ENCODE measurements at places on chromosomes 1 and 21. TPM values are rescaled to one million over a fixed set of nuclear protein-coding genes. Genes with fewer than 3 reads are reported as not detected.

TRIM46 gene
- 3.3 TPM for total RNA-seq

CFHR2 gene
- total RNA-seq: not detected

RIMS3 gene
- 6.2 TPM for total RNA-seq

GJA4 gene
- total RNA-seq: not detected

SLC30A10 gene
- total RNA-seq: not detected

PPT1 gene
- 40.9 TPM for total RNA-seq

- H3K27me3 ChIP-seq: no peaks in the 10 kb centered on the region
- no peak for DNase-seq
- H3K4me1 ChIP-seq: no peaks in the 10 kb centered on the region
- H3K36me3 ChIP-seq: no peaks in the 10 kb centered on the region
- no peak overlapping the region for H3K4me3 ChIP-seq
Measured at GRCh38 chr1:234331507-234331906, 41.7 kb upstream of the COA6 start.

DNA sequence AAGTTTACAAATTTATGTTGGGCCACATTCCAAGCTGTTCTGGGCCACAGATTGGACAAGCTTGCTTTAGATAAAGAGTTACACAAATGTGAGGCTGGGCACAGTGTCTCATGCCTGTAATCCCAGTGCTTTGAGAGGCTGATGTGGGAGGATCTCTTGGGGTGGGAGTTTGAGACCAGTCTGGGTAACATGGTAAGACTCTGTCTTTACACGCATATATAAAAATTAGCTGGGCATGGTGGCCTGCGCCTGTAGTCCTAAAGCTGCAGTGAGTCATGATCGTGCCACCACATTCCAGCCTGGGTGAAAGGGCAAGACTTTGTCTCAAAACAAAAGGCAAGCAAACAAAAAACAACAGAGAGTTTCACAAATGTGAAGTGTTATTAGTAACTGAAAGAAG lies 5.9 kb upstream of the VCAM1 start:
- H3K27me3 ChIP-seq: no peaks in the 10 kb centered on the region
- H3K36me3 ChIP-seq: no peaks in the 10 kb centered on the region
- DNase-seq: no peak
- H3K4me1 ChIP-seq: peaks cover 30% of the 10 kb centered on the region
- no peak overlapping the region for H3K4me3 ChIP-seq

- no peak overlapping the region for H3K4me3 ChIP-seq
- peaks cover 28% of the 10 kb centered on the region for H3K4me1 ChIP-seq
- H3K27me3 ChIP-seq: no peaks in the 10 kb centered on the region
- no peaks in the 10 kb centered on the region for H3K36me3 ChIP-seq
- no peak for DNase-seq
Measured at GRCh38 chr1:178266619-178267066, 172.7 kb downstream of the RASAL2 start.

GRCh38 chr21:17889171-17889570 lies 70.0 kb upstream of the C21orf91 start:
- no peak for DNase-seq
- H3K4me3 ChIP-seq: no peak overlapping the region
- no peaks in the 10 kb centered on the region for H3K27me3 ChIP-seq
- H3K27ac ChIP-seq: no peak overlapping the region
- no peaks in the 10 kb centered on the region for H3K36me3 ChIP-seq

DNA sequence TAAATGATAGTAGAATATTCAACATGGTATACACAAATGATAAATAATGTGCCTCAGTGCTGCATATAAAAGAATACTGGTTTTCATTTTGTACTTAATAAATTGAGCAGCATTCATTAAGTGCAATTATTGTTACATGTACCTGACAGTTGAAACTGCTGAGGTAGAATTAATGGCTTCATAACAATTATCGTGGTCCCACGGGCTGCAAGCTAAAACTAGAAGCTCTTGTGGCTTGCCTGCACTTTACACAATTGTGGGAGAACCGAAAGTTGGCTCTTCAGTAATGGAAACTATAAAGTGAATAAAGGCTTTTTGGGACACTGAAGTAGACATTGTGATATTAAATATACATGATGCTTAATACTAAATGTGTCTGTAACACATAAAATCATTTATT lies 23.2 kb downstream of the INSL5 start:
- DNase-seq: peak; percentile 34
- no peaks in the 10 kb centered on the region for H3K4me1 ChIP-seq
- no peak overlapping the region for H3K27ac ChIP-seq
- peak overlapping the region; percentile 15 for H3K4me3 ChIP-seq

DNA sequence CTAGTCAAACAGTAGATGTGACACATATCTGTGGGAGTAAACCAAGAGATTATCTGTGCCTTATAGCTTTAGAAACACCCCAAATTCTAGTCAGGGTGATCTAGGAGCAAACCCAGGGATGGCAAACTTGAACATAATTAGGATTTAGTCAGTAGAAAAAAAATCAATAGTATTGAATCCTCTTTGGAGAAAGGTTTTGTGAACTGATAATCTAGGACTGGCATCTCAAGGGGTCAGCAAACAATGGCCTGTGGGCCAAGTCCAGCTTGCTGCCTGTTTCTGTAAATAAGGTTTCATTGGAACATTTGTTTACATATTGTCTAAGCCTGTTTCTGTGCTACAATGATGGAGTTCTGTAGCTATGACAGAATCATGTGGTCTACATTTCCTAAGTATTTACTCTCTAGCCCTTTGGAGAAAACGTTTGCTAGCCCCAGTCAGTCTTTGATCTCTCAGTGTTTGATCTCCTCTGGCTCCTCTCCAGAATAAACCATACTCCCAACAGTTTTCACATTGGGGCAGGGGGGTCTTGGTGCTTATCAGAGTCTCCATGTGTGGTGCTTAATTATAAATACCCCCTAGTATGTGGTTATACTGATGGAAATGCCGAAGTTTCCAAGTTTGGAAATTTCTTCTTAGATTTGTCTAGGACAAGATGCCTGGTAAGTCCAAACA lies 385.8 kb downstream of the NTNG1 start:
- no peak overlapping the region for H3K4me3 ChIP-seq
- no peaks in the 10 kb centered on the region for H3K36me3 ChIP-seq
- no peaks in the 10 kb centered on the region for H3K4me1 ChIP-seq
- H3K27ac ChIP-seq: no peak overlapping the region

DNA sequence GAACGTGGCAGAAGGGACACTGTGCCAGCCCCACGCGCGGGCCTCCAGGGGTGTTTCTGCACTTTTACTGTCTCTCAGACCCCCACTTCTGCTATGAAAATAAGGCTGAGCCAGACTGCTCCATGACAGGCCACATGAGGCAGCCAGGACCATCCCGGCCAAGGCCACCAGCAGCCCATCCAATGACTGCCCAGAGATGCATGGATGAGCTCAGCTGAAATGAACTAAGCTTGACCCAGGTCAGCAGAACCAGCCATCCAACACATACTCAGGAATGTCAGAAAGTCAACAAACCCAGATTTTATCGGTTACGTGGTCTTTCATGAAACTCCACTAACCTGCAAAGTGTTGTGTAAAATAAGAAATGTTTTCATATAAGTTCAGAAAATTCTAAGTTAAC lies 51.2 kb downstream of the CCDC185 start:
- H3K27ac ChIP-seq: no peak overlapping the region
- H3K36me3 ChIP-seq: no peaks in the 10 kb centered on the region
- no peak for DNase-seq
- peaks cover 12% of the 10 kb centered on the region for H3K27me3 ChIP-seq
- no peak overlapping the region for H3K4me3 ChIP-seq

GRCh38 chr1:243435836-243436235 lies 180.0 kb downstream of the SDCCAG8 start:
- DNase-seq: no peak
- H3K4me3 ChIP-seq: no peak overlapping the region
- H3K27ac ChIP-seq: no peak overlapping the region

DNA sequence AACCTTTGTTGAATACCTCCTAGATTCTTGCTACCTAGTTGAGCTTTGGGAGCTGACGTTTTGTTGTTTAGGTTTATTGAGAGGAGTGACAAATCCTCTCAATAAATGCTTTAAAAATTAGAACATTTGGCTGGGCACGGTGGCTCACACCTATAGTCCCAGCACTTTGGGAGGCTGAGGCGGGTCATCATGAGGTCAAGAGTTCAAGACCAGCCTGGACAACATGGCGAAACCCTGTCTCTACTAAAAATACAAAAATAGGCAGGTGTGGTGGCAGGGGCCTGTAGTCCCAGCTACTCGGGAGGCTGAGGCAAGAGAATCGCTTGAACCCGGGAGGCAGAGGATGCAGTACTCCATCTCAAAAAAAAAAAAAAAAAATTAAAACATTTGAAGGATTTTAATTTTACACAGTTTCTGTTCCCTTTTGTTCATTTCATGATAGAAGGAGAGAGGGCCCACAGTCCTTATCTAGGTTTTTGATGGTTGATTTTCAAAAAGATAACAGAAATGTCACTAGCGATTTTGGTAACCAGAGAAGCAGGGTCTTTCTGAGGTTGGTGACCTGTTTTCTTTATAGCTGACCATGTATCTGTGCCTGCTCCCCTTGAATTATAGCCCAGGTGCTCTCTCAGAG lies 44.2 kb upstream of the PIGV start:
- H3K27me3 ChIP-seq: no peaks in the 10 kb centered on the region
- DNase-seq: no peak
- H3K27ac ChIP-seq: peak overlapping the region; percentile 59

- H3K4me3 ChIP-seq: no peak overlapping the region
- H3K4me1 ChIP-seq: no peaks in the 10 kb centered on the region
Measured at GRCh38 chr1:14841951-14842350, 243.5 kb downstream of the KAZN start.

All from osteoblast (primary cell).